ENCODE measurements at places on chromosomes 3 and 15.

DNA sequence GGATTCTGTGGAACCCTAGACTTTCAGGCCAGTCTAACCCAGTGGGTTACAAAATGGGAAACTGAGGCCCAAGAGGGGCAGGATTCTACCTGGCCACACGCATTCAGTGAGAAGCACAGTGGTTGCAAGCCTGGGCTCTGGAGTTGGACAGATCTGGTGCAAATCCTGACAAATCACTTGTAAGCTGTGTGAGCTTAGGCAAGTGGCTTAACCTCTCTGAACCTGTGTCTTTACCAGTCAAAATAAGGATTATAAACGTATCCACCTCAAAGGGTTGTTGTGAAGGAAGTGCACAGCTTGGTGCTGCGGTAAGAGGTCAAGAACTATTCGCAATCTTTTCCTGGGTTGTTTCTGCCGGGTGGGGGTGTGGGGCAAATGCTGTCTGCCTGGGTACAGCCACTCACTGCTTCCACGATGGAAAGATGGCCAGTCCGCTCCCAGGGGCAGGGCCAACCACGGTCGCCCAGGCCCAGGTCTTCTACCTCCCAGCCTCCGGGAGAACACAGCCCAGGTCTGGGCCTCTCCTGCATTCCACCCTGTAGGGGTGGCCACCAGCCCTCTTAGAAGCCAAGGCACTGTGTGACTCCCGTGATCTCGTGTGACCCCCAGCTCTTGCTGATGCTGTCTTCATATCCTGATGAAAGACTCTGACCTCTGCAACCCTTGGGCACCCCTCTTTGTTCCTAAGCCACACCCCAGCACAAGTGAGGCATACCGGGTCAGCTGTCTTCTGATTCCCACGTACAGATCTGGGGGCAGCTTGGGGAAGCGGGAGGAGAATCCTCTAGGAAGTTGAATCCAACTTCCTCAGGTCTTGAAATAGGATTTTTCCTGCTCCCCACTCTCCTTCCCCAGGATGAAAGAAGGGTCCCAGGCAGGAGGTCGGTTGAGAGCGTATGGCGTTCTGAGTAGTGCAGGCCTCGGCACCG is 1.5 kb downstream of the CHRNA3 start:
- no peak for DNase-seq

DNA sequence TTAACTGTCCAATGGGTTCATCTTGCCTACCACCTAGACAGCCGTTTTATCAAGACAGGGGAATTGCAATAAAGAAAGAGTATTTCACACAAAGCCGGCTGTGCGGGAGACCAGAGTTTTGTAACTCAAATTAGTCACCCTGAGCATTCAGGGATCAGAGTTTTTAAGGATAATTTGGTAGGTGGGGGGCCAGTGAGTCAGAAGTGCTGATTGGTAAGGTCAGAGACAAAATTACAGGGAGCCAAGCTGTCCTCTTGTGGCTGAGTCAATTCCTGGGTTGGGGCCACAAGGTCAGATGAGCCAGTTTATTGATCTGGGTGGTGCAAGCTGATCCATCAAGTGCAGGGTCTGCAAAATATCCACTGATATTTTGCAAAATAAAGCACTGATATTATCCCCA is 29.9 kb upstream of the GPD1L start:
- no peak for DNase-seq

DNA sequence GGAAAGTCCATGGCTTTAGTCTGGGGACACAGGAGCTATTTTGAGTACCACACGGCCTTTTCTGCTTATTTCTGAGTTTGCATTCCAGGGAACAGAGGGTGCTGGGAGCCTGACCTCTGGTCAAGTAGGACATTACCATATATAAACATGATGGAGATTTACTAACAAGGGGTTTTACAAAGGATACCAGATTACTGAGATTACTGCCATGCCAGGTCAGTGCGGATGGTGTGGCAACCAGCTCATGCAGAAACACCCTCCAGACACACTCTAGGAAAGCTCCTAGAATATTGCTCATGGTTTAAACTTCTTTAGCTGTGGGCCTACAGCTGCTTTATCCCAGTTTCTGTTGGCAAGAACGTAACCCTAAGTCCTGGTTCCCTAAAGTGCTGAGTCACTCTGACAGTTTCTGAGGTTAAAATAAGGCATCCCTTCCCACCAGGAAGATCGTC is 54.3 kb upstream of the AGTR1 start:
- no peak for DNase-seq

GRCh38 chr3:130088061-130088460 is 6.4 kb downstream of the ALG1L2 start:
- DNase-seq = no peak

DNA sequence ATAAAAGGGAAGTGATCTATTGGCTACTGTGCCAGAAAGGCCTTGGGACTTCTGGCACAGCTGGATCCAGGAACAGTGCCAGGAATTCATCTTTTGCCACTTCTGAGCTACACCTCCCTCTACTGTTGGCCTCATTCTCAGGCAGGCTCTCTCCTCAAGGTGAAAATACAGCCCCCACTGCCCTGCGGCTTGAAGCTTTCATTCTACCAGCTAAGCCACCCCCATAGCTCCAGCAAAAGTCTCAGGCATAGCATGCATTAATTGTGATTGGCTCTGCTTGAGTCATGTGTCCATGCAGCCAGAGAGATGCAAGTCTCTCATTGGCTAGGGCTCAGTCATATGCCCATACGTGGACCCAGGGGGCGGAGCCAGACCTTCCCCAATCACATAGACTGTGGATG is 142.4 kb downstream of the TPRA1 start:
- DNase-seq = no peak

Data from HEK293T (cell line).